ENCODE measurements at places on chromosomes 3 and 15. TPM values are rescaled to one million over a fixed set of nuclear protein-coding genes. Genes with fewer than 3 reads are reported as not detected.

GNB4 gene
- 67.3 TPM for total RNA-seq

ACKR4 gene
- total RNA-seq: 3.1 TPM

GPR160 gene
- 5.4 TPM for total RNA-seq

ECE2 gene
- total RNA-seq: not detected

TGM4 gene
- total RNA-seq: not detected

ALDH1L1 gene
- total RNA-seq: 4.1 TPM

GRM2 gene
- total RNA-seq: 0.40 TPM

PTPRG gene
- total RNA-seq: 67.7 TPM

GOLGA8S gene
- total RNA-seq: 1.5 TPM

GOLGA8N gene
- 35.0 TPM for total RNA-seq

DAZL gene
- not detected for total RNA-seq

DPPA4 gene
- not detected for total RNA-seq

SNUPN gene
- total RNA-seq: 23.7 TPM

INKA1 gene
- 7.3 TPM for total RNA-seq

IL5RA gene
- total RNA-seq: 0.49 TPM

DNA sequence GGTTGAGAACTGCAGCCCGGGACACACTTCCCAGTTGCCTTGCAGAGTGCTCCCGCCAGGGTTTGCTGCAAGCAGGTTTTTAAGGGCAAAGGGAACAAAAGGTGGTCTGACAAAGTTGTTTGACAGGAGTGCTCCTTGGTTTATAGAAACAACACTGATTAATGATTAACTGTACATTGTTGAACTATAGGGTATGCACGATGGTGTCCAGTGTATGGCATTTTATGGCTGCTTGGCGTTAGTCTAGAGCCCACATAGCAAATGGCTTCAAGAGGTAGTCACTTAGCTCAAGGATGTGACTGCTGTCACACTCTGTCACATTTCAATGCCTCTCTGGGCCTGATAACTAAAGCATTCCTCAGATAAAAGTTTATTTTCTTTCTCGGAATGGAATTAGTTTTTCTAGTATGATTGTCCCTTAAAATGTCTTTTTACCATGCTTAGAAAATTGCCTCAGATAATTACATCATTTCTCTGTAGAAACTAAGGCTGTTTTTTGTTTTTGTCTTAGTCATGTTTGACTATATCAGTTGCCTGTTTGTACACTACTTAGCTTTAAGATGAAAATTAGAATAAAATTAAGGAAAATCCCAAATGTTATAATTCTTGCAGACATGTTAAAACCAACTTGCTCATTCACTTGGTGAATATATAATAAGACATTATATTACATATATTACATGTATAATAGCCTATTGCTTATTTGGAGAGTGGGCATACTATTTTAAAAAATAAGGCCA lies 61.3 kb upstream of the GATM start:
- no peak for DNase-seq

GRCh38 chr15:63198371-63199250 lies 9.2 kb downstream of the RAB8B start:
- no peak for DNase-seq

DNA sequence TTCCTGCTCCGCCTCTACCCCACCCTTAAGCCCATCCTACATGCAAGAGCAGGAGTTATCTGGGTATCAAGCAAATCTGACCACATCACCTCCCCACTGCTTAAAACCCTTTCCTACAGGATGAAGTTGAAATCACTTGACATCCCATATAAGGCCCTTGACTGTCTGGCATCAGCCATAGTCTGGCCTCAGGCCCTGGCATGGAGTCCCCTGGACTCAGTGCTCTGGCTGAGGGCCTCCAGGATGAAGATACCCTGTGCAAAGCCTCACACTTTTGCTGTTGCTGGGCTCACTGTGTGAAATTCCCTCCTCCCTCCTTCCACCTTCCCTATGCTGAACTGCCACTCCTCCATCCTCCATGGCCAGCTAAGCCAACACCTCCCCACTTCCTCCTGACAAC lies 65.2 kb upstream of the GLCE start:
- no peak for DNase-seq

DNA sequence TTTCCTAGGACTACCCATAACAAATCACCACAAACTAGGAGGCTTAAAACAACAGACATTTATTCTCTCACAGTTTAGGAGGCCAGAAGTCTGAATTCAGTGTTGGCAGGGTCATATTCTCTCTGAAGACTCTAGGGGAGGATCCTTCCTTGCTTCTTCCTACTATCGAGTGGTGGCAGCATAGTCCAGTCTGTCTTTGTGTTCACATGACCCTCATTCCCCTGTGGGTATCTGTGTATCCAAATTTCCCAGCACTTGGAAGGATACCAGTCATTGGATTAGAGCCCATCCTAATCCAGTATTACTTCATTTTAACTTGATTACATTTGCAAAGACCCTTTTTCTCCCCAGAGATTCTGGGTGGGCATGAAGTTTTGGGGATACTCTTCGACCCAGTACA lies 63.8 kb downstream of the GMPS start:
- no peak for DNase-seq

DNA sequence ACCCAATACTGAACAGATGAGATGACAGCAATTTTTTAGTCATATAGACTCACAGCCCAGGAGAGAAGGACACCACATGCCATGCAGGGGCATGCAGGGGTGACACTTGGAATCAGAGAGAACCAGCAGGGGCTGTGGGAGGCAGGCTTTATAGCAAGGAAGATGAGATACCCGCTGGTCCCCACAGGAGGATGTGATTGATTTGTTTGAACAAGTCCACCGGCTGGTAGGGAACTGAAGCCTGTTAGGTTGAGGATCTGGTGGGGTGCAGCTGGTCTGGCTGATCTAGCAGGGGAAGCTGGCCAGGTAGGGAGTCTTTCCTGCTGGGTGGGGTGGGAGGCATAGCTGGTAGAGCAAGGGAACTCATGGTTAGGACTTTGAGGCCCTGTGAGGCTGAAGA lies 18.0 kb upstream of the ACAN start:
- no peak for DNase-seq

DNA sequence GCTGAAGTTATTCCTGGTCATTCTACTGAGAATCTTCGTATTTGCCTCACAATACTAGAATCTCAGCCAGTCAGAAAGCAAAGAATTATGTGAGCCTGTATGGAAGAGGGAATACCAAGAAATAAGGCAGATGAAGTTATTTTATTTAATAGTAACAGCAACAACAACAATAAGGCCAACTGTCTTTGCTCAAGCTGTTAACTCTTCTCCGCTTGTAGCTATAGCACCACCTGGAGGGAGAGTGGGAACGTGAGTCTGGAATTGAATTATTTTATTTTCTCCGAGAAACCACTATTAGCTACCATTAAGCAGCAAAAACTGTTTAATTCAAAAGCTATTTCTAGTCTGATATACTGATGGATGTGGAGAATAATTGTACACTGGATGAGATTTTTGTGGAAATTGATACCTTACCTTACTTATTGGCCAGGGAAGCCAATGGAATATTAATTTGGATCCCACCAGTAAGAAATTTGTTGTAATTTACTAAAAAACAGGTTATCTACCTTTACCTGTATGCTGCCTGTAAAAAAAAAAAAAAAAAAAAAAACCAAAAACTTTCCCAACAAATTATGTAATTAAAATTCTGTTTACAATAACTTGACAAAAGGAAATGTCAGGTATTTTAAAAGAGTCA lies 50.1 kb downstream of the CALML4 start:
- DNase-seq: no peak

- DNase-seq: no peak
Observed at GRCh38 chr3:177199206-177199760, 2.0 kb upstream of the TBL1XR1 start.

- DNase-seq: no peak
Observed at GRCh38 chr3:28949580-28949979, 331.3 kb upstream of the RBMS3 start.

GRCh38 chr15:43625106-43625505 lies 6.5 kb upstream of the STRC start:
- DNase-seq: no peak

GRCh38 chr3:44104043-44104442 lies 137.6 kb upstream of the TOPAZ1 start:
- DNase-seq: no peak

DNA sequence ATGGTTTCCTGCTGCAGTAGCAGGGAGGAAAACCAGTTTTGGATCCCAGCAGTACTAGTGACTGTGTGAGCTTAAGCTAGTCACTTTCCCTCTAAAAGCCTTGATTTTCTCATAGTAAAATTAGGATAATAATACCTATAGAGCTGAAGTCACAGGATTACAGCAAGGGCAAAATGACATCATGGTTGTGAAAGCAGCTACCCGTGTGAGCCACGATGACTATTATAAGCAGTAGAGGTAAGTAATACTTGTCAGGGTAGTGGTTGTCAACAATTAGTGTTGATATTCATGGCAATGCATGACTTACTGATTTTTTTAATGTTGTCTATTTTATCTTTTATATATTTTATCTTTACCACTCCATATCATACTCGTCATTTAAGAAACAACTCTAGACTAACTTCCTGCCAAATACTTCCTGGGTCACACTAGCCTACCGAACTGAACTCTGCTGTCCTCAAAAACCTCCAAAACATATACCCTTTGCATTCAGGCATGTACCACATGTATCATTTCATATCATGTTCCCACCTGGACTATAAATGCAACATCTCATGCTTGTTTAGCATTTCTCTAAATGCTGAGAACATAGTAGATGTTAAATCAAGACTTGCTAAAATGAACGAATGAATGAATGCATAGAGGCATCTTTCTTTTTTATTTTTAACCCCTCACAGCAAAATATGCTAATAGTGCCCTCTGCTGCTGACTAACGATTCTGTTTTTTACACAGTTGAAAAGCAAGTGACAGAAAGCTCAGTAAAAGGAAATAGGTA lies 172.6 kb downstream of the P3H2 start:
- no peak for DNase-seq

DNA sequence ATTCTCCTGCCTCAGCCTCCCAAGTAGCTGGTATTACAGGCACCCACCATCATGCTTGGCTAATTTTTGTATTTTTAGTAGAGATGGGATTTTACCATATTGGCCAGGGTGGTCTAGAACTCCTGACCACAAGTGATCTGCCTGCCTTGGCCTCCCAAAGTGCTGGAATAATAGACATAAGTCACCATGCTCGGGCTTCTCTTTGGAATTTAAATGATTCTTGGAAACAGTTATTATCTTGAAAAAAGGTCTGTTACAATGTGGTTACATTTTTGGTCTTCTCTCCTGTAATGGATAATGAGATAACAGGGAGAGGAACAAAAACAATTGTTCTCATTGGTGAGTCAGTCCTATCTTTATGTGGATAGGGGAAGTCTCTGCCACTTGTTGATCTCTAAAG lies 59.8 kb upstream of the AADACL2 start:
- DNase-seq: no peak

- DNase-seq: no peak
Observed at GRCh38 chr3:58059349-58060321, 51.4 kb downstream of the FLNB start.

- DNase-seq: no peak
Observed at GRCh38 chr15:58306591-58307312, 125.0 kb upstream of the LIPC start.

- no peak for DNase-seq
Observed at GRCh38 chr15:58147171-58147611, 9.0 kb downstream of the AQP9 start.

GRCh38 chr3:52756141-52756540 lies 14.6 kb downstream of the NEK4 start:
- DNase-seq: no peak

GRCh38 chr3:14331251-14331650 lies 71.2 kb upstream of the SLC6A6 start:
- DNase-seq: no peak

- DNase-seq: no peak
Observed at GRCh38 chr3:109154979-109155378, 18.5 kb downstream of the C3orf85 start.

GRCh38 chr3:177057768-177058167 lies 139.5 kb downstream of the TBL1XR1 start:
- no peak for DNase-seq

GRCh38 chr3:189621948-189622603 lies 9.1 kb upstream of the TP63 start:
- DNase-seq: no peak

- DNase-seq: no peak
Observed at GRCh38 chr3:50359760-50360110, 414 bp upstream of the TMEM115 start.

DNA sequence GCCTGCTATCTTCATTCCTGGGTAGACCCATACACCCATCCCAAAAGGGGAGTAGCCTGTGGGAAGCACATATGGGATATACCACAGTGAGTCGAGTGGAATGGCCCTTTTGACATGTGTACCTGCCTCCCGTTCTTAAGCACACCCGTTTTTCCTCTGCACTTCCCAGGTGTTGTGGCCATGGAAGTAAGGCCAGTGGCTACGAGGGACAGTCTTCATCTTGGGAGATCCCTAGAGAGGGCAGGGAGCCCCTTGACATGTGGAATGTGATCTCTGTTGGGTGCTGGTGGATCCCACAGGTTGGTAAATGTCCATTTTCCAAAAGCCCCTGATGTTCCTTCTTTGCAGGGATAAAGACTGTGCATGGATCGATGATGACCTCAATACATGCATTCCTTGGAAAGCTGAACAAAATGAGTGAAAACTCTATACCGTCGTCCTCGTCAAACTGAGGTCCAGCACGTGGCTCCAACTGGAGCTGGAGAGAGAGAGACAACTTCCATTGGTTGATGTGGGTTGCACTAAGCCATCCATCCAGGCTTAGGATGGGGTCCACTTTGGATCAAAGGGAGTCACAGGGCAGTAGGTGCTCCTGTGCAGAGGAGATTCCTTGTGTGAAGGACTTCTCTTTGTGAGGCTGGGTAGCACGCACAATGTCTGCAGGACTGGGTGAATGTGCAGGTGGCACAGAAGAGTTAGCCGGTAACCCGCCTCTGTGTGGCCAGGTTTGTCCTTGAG lies 136.8 kb downstream of the SNRPN start:
- DNase-seq: no peak

DNA sequence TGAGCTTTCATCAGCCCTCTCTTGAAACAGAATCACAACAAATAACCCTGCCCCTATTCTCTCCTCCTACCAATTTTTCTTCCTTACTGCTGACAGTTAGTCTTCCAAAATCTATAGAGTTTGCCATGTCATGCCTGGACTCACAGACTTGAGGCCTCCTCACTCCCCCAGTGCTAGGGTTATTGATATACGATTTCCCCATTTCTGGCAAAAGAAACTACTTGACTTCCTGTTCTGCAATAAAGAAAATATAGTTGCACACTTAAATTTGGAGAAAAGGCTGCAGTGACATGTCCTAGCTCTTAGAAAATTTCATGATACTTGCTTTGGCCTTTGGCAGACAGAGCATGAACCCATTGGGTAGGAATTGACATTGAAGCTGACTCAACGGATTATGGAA lies 75.9 kb downstream of the CYP19A1 start:
- DNase-seq: no peak

- DNase-seq: no peak
Observed at GRCh38 chr3:8470801-8471200, 30.8 kb upstream of the LMCD1 start.

- DNase-seq: no peak
Observed at GRCh38 chr15:62369454-62369853, 204.4 kb upstream of the C2CD4B start.

- DNase-seq: no peak
Observed at GRCh38 chr15:62894322-62895085, 148.0 kb upstream of the TPM1 start.

- DNase-seq: no peak
Observed at GRCh38 chr3:130250982-130251381, 94.5 kb upstream of the COL6A5 start.
